ENCODE measurements at places on chromosomes 5 and 9.

DNA sequence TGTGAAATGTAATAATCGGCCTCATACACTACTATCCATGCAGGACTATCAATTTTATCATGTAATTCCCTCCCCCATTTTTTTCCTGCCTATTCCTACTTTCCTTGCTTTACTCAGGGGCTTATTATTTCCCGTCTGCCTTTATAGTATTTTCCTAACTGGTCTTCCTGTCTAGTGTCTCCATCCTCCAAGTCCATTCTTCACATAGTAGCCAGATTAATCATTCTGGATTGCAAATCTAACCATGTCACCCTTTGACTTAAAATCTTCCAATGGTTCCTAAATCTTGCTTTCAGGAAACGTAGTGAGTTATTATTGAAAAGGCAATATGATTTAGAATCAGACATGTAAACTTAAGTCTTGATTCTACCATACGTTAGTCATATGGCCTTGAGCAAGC is 307.4 kb upstream of the HAPLN1 start:
- no peak for DNase-seq

DNA sequence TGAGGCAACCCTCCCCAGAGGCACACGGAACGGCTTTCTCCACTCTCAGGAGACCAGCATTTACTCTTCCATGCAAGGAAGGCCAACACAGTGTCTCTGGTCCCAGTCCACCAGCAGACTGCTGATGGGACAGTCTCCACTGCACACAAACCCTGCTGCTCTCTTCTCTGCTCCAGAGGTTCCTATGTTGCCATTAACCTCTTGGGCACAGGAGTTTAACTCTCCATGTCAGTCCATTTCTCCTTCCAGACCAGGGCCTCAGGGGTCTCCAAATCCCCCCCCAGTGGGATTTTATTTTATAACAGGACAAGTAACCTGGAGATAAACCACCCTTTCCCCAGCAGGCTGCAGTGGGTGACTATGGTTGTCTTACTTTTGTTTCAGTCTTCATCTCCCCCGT is 452.5 kb downstream of the GADD45G start:
- DNase-seq, result no peak

DNA sequence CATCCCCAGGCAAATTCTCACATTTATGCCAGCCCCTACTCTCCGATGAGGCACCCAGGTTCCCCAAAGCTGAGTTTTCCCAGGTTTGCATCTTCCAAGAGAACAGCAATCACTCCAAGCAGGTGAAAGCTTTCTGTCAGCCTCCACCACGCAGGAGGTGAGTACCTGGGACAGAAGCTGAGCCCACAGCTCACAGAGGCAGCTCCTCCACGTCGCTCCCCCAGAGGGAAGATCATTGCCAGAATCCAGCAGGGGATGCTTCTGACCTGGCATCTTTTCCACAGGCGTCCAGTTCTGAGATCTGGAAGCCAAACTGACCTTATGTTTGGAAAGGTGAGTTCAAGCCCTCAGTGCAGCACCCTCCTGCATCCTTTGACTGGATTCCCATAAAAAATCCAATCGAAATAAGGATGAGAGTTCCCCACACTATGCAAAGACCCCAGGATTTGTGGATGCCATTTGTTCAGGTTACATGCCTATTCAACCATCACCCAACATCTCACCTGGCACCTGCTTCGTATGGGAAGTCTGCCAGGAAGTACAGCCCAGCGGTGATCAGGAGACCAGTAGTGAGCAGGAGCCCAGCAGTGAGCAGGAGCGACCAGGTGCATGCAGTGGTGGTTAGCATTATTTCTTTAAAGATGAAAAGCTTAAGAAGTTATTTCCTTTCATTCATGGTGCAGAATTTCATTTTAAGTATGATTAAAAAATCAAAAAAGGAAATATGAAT is 47.4 kb upstream of the OLFM1 start:
- DNase-seq, result no peak

DNA sequence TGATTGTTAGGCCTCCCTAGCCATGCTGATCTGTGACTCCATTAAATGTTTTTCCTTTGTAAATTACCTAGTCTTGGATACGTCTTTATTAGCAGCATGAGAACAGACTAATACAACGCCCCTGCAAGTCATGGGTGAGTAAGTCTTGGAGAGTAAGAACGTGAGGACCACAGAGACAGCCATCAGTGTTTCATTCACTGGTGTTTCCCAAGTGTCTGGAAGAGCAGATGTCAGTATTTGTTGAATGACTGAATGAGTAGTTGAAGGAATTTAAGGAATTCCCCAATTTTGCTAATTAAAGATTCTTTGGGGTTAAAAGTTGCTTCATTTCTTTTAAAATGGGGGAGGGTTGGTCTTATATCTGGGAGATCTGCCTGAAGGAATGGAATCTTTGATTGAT is 178.8 kb downstream of the TRIO start:
- DNase-seq, result no peak

DNA sequence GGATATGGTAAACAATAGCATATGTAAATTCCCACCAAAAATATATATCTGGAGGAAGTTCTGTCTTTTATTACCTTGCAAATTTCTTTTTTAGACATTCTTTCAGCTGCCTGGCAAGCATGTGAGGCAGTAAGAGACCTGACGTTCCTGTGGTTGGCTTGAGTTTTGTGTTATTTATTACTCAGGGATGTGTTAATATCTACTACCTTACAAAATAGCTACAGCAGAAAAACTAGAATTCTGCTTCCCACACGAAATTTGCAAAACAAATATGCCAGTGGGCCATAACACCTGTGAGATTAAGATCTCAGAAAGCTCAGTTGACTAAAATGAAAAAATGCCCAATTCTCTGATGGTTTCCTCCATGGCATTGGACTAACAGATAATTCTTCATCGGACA is 274.2 kb downstream of the TMEM167A start:
- peak; percentile 71 for DNase-seq

GRCh38 chr5:62306323-62306895 is 403 bp downstream of the KIF2A start:
- DNase-seq, result no peak

- no peak for DNase-seq
Observed at GRCh38 chr5:179284751-179285631, 60.3 kb downstream of the ADAMTS2 start.

DNA sequence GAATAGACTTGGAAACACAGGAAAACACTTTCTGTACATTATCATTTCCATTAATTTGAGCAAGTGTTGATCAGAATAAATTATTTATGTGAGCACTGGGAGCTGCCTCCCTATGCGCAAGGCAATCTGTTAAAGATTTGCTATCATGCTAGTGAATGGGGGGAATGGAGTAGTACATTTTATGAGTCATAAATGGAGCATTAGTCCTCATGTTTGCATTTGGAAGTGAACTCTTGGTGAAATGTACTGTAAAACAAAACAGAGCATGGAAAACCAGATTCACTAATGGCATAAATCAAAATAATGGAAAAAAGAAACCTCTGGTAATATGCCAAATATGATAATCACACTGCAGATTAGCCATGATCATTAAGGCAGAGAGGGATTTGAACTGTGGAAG is 40.5 kb upstream of the TMC1 start:
- no peak for DNase-seq

DNA sequence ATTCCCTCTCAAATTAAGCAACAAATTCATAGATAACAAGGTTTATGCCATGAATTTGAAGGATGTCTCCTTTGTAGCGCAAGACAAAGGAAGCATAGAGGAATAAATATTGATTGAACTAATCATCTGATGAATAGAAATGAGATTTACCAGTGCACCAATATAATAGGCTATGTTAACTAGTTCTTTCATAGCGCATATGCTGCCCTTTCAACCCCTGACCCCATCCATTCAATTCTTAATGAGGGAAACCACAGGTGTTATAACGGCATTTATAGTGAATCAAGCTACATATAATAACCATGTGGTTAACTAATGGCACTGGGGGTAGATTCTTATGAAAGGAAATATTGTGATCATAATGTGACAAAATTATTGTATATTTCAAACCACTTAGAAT is 6.5 kb downstream of the RORB start:
- no peak for DNase-seq

GRCh38 chr5:133845271-133845670 is 123.2 kb downstream of the C5orf15 start:
- DNase-seq, result no peak

GRCh38 chr5:91491229-91491628 is 108.1 kb upstream of the ARRDC3 start:
- no peak for DNase-seq

GRCh38 chr9:10899509-10899908 is 286.7 kb upstream of the PTPRD start:
- no peak for DNase-seq

GRCh38 chr5:134110382-134110781 is 4.1 kb upstream of the TCF7 start:
- peak; percentile 26 for DNase-seq

GRCh38 chr9:121996783-121997182 is 96.3 kb downstream of the TTLL11 start:
- DNase-seq, result no peak

DNA sequence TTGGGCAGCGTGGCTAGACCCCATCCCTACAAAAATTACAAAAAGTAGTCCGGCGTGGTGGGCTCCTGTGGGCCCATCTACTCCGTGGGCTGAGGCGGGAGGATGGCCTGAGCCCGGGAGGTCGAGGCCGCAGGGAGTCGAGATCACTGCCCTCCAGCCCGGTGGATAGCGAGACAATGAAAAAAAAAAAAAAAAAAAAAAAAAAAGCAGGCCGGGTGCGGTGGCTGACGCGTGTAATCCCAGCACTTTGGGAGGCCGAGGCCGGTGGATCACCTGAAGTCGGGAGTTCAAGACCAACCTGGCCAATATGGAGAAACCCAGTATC is 110.5 kb upstream of the LPCAT1 start:
- DNase-seq, result no peak

DNA sequence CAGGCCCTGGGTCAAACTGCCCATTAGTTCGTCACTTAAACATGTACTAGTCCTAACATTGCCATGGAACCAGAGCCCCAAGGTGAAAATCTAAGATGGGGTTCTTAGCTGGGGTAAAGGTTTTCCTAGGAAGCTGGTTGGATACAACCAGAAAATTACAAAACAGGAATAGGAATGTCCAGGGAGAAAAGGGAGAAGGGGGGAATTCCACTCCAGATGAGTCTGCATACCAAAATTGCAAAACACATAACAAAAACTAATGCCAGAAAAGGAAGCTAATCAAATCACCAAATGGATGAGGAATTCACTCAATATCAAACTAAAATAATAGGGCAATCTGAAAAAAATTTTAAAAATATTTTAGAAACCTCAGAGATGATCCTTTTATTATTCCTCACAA is 396.2 kb downstream of the EFNA5 start:
- no peak for DNase-seq

GRCh38 chr5:154015071-154015693 is 23.5 kb downstream of the FAM114A2 start:
- DNase-seq, result no peak

- no peak for DNase-seq
Observed at GRCh38 chr5:139684881-139685749, 37.0 kb downstream of the CXXC5 start.

GRCh38 chr5:172171118-172171517 is 16.9 kb downstream of the STK10 start:
- no peak for DNase-seq

DNA sequence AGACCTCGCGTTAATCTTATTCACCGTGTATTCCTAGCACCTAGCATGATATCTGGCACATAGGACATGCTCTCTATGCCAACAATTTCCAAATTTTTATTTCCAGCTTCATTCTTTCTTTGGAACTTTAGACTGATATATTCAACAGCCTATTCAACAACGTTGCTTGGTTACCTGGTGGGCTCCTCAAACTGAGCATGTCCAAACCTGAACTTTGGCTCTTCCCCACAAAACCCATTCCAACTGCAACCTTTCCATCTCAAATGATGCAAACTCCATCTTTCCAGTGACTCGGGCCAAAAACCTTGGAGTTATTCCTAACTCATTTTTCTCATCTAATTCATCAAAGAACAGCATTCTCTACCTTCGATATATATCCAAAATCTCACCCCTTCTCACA is 525.2 kb downstream of the AGTPBP1 start:
- DNase-seq, result no peak

DNA sequence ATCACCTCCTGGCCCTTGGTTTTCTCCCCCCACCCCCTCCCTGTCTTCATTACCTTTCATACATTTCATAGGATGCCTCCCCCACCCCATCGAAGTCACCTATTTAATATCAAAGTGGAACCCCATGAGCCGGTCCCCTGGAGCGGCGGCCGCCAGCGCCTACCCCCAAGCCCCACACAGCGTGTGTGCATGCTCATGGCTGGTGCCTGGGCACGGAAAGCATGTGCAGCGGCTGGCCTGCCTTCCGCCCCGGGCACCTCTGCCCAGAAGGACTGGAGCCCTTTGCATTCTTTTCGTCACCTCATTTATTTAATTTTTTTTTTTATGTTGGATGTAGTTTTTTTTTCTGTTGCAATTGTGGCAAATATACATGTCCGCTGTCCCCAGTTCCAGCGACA is 116.2 kb downstream of the WNK2 start:
- no peak for DNase-seq

Data from NCI-H526 (cell line).